ENCODE measurements at places on chromosomes 16 and 17.

- DNase-seq: no peak
Observed at GRCh38 chr17:59846394-59847165, 46.2 kb downstream of the TUBD1 start.

DNA sequence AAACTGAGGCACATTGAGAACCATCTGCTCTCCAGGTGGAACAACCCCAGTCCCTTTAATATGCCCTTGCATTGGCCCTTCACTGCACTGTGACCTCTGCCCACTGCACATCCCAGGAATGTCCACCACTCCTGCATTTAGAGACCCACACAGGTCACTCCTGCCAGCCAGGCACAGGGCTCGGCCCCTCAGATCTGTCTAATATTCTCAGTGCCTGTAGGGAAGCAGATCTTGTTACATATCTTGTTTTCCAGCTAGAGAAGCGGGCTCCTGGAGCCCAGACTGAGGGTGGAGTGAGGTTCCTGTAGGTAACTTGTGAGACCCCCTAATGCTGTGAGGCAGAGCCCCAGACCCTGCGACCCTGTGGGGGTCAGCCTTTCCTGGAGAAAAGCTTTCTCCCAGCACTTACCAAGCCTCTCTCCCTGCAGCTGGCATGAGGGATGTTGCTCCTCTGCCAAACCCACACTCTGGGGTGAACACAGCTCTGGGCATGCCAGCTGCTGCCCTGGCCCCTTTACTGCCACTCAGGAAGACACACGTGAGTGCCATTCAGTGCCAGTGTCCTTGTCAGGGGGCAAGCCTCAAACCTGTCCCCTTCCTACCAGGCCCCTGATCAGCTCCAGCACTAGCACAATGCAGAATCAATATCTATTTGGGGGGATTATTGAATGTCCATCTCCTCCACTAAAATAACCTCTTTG, 40.3 kb upstream of the CRHR1 start:
- no peak for DNase-seq

GRCh38 chr17:76232342-76232741, 8.0 kb downstream of the RNF157 start:
- no peak for DNase-seq

GRCh38 chr16:12819126-12820117, 15.7 kb upstream of the CPPED1 start:
- peak; percentile 75 for DNase-seq

DNA sequence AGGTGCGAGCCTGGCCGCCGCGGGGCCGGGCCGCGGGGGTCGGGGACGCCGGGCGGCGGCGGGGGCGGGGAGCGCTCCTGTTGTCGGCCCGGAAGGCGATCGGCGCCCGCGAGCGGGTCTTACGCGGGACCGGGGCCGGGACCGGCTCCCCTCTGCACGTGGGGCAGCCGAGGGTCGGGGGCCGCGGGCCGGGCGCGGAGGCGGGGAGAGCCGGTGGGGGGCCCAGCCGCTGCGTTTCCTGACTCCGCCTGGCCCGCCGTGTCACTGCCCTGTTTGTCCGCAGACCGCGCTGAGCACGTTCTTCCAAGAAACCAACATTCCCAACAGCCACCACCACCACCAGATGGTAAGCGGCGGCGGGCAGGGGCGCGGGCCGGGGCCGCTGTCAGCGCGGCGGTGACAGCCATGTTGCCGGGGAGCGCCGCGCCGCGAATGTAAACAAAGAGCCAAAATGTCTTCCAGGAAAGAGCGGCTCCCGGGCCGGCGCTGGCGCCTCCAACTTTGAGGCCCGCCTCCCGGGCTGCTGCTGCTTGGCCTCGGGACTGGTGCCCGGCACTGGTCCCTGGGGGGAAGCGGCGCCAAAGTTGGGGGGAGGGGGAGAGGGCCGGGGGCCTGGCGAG, 586 bp downstream of the UBALD2 start:
- DNase-seq: peak; percentile 67

GRCh38 chr17:59746849-59747445, 39.5 kb downstream of the VMP1 start:
- no peak for DNase-seq

DNA sequence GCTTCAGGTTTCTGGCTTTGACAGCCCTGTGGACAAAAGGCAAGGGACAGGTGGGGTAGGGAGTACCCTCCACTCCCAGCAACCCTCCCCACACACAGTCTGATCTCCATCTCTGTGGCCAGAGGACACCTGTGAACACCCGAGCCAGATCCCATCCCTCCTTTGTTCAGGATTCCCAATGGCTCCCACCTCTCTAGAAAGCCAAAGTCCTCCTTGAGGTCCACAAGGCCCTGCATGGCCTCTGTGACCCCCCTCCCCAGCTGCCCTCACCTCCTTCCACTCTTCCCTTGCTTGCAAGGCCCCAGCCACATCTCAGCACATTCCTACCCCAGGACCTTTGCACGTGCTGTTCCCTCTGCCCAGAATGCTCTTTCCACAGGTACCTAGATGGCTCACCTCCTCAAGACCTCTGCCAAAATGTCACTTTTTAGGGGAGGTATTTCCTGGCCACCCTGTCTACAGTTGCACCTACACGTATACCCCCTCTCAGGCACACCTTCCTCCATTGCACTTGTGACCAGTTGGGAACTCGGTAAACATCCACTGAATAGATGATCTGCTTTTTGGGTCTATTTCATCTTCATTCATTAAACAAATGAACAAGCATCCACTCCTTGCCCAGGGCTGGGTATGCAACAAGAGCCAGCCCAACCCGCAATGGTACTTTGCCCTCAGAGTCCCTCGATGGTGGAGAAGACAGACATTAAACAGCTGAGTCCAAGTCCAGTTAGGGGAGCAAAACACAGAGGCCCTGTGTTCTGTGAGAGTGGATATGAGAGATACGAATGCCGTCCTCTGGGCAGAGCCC, 107.0 kb downstream of the CRLF3 start:
- no peak for DNase-seq

- DNase-seq: no peak
Observed at GRCh38 chr16:85602402-85603202, 10.5 kb upstream of the GSE1 start.

DNA sequence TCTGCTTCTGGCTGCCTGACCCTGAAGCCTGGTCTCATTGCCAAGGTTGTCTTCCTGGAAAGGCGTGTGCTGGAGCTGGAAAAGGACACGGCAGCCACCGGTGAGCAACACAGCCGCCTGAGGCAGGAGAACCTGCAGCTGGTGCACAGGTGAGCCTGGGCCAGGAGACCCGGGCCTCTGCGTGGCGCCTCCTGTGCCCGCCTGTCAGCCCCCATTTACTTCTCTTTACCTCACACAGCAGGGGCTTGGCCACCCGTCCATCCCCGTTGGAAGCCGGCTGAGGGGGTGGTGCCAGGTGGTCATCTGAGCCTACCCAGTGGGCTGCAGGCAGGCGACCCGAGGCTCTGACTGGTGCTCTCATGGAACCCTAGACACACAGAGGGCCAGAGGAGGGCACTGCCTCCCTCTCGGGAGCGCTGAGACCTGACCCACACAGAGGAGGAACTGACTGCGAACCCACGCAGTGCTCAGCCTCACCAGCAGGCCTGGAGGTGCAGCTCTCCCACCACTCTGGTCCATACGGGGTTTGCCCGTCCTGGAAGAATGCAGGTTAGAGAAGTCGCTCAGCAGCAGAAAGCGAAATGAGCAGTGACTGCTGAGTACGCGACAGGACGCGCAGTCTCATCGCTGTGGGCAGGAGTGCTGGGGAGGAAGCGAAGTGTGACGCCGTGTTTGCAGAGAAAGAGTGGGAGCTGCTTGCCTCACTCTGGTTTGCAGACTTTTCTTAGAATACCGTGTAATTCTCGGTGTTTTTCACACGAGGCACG, 21.9 kb upstream of the CAPN15 start:
- no peak for DNase-seq

GRCh38 chr16:59339871-59340270, 605.8 kb upstream of the GOT2 start:
- no peak for DNase-seq

DNA sequence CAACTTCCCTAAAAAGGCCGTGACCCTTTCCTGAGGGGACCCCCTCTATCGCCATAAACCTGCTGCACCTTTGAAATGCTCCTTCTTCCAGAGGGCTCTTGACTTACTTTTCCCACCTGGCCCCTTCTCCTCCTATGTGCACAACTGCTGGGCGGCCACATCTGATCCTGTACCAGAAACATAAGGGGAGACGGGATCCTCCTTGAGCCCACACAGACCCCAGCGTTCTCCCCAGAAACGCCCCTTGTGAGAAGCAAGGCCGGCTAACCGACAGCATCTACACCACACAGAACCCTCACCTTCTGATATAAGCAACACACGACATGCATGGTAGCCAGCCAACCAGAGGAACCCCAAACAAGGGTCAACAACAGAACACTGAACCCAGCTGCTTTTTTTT, 14.2 kb upstream of the MNT start:
- no peak for DNase-seq

GRCh38 chr16:56753410-56753809, 23.5 kb downstream of the NUP93 start:
- DNase-seq: no peak

GRCh38 chr16:19410435-19411171, 7.1 kb upstream of the TMC5 start:
- DNase-seq: no peak

Data from activated T-cell treated with anti-CD3 and anti-CD28 coated beads, Interleukin-2, amount 50 U/mL, for 1 hour (primary cell).